Breast epithelium (tissue), 4 donors: ENCODE measurements at places on chromosomes 1 and 21.

DNA sequence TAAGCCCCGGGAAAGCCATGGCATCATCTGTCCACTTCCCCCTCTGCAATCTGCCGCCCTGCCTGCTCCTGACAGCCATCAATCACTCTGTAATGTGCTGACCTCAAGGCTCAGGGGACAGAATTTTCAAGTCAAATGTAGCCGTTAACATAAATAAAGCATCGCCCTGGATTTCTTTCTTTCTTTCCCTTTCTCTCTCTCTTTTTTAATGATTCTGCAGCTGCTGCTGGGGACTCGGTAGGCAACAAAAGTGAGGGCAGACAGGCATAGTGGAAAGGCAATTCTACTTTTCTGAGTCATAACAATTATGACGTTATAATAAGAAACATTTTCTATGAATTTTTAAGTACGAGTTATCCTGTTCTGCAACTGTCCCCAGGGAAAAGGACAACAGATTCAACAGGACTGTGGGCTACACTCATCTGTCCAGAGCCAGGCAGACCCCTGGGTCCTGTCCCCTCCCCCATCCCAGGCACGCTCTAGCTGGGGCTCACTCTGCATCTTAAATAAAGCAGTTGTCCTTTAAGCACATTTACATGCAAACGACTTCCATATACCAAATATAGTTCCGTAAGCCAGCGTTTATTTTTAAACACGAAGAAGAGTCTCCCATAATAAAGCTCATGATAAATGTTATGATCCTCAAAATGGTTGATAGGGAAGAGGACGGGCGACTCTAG is 78.7 kb downstream of the SSBP3 start:
- H3K27me3 ChIP-seq, result no peaks in the 10 kb centered on the region
- peak overlapping the region; percentile 42 for H3K27ac ChIP-seq
- H3K4me1 ChIP-seq, result peaks cover 31% of the 10 kb centered on the region
- no peaks in the 10 kb centered on the region for H3K36me3 ChIP-seq

DNA sequence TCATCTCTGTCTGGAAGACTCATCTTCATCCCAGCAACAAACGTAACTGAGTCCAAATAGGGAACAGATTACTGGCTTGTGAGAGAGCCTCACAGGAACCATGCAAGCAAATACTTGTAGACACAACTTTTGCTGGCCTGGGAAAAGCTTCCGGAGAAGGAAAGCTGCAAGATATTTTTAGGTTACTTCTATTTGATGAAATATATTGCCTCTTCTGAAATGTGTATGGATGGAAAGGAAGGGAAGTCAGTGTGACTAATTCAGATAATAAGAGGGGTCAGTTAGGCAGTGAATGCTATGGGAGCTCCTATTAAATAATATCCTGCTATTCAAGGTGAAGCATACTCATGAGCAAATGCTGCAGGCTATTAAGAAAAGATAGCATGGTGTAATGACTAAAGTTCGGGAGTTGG is 20.4 kb upstream of the FGGY start:
- H3K27ac ChIP-seq, result no peak overlapping the region
- H3K4me1 ChIP-seq, result no peaks in the 10 kb centered on the region
- no peak for DNase-seq
- no peaks in the 10 kb centered on the region for H3K27me3 ChIP-seq
- no peak overlapping the region for H3K4me3 ChIP-seq

DNA sequence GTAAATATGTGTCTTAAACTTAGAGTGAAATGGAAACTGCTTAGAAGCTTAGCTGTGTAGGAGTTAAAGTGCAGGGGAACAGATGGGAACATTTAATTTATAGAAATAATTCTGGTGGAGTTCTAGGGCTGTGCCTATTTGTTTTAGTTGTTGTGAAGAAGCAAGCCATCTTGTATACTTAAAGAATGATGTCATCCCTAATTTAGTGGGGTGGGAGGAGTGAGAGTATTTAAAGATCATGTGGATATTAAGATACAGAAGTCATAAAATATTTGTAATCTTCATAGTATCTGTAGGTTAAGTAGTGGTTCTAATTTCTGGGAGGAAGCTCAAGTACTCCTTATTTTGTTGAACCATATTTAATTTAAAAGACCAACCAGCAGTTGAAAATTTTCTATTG is 41.5 kb downstream of the BACH1 start:
- DNase-seq, result no peak
- H3K27me3 ChIP-seq, result no peaks in the 10 kb centered on the region
- no peak overlapping the region for H3K27ac ChIP-seq
- no peak overlapping the region for H3K4me3 ChIP-seq

DNA sequence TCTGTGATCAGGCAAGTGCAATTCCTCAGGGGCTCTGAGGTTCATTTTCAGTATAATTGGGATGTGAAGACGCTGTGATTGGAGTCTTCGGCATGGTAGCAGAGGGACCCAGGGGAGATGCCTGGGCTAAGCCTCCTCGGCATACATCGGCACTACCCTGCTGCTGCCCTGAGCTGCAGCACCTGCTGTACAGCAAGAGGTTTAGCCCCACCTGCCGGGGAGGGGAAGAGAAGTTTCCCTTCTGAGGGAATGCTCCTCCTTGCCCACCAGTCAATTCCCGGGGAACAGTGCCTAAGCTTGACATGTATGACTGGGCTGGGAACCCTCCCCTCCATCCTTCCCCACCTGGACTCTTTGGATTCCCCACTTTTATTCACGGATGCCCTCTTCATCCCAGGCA is 24.9 kb downstream of the CNIH3 start:
- H3K27me3 ChIP-seq, result no peaks in the 10 kb centered on the region
- no peaks in the 10 kb centered on the region for H3K4me1 ChIP-seq
- no peaks in the 10 kb centered on the region for H3K36me3 ChIP-seq
- H3K27ac ChIP-seq, result no peak overlapping the region
- no peak for DNase-seq

DNA sequence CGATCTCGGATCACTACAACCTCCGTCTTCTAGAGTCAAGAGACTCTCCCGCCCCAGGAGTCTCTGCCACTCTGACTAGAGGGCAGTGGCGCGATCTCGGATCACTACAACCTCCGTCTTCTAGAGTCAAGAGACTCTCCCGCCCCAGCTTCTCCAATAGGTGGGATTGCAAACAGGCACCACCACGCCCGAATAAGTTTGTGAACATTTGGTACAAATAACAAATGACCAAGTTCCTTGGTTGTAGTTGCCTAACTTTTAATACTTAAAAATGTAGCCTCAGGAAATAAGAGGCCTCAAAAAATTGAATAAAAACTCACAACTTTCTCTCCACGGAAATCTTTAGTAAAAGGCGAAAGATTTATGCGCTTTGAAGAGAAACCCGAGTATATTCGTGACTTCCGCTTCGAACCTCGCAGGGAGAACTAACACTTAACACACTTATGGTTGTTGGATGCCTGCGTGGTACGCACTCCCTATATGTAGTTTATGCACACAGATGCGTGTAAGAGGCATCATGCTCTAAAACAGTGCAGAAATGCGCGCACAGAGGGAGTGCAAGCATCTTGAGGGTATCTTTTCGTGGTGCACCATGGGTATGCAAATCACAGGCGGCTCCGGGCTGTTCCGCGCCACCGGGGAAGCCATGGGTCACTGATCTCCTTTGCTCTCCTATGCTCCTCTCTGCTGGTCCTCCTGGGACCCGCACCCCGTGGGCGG is 11.4 kb downstream of the BTBD19 start:
- peak overlapping the region; percentile 96 for H3K27ac ChIP-seq
- H3K36me3 ChIP-seq, result no peaks in the 10 kb centered on the region
- peak overlapping the region; percentile 59 for H3K4me3 ChIP-seq
- H3K27me3 ChIP-seq, result no peaks in the 10 kb centered on the region
- peak; percentile 72 for DNase-seq

DNA sequence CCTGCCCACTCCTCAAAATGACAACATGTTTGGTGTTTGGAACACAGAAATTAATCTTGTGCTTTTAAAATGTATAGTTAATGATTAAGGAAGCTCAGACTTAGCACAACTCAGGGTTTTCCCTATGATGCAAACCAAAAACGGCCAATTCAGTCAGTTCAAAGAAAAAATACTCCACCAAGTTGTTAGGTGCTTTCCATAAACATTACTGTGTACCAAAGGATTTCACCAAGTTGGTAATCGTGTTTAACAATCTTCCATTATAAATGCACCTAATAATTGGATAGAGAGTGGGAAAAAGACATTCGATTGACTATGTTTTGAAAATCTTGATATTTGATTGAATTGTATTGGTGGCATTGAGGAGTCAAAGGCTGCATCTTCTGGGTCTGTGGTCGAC is 33.3 kb upstream of the DUSP10 start:
- no peaks in the 10 kb centered on the region for H3K27me3 ChIP-seq
- H3K27ac ChIP-seq, result no peak overlapping the region
- H3K4me3 ChIP-seq, result no peak overlapping the region
- no peaks in the 10 kb centered on the region for H3K4me1 ChIP-seq
- no peaks in the 10 kb centered on the region for H3K36me3 ChIP-seq

DNA sequence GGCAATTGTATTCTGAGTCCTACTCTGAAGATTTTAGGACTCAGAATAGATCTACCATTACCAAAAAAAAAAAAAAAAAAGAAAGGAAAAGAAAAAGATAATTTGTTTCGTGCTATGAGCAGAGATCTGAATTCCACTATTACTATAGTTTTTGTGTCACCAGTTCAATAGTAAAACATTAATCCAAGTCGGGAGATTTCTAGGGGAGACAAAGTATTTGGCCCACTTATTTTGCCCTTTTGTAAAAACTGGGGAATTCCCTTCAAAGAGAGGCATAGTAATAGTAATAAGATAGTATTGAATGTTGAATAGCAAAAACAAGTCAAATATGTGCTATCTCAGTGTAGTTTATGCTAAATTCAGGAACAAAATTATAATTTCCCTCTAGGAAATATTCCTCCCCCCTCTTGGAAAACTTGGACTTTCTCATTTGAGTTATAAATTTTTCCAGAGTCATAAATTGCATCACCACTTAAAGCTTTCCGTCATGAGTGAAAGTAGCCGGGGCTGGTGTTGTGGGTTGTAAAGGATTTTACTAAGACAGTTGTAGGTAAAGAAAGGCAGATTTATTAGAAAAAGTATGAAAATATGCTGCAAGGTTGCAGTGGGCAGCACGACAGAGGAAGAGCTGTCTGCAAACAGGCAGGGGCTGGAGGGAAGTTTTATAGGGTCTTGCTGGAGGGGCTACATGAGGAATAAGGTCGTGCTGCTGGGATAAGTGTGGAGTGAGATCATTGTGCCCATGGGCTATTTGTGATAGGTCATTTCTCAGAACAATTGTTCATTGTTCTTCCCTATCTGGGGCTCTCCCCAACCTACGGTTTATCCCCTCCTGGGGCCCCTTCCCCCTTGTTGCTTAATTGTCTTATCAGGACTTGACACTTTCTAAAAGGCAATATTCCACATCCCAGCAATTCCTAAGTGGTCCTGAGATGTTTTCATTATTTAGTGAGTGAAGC is 1009.9 kb downstream of the PLA2G4A start:
- no peak overlapping the region for H3K4me3 ChIP-seq
- no peaks in the 10 kb centered on the region for H3K4me1 ChIP-seq

GRCh38 chr1:38444770-38445442 is 398.3 kb upstream of the POU3F1 start:
- no peaks in the 10 kb centered on the region for H3K27me3 ChIP-seq
- H3K27ac ChIP-seq, result no peak overlapping the region
- H3K36me3 ChIP-seq, result no peaks in the 10 kb centered on the region
